Nucleus accumbens (tissue), 56 donors: ENCODE measurements at places on chromosomes 2 and 18.

GRCh38 chr2:217731805-217732204 is 271.0 kb downstream of the TNS1 start:
- no peak for DNase-seq

DNA sequence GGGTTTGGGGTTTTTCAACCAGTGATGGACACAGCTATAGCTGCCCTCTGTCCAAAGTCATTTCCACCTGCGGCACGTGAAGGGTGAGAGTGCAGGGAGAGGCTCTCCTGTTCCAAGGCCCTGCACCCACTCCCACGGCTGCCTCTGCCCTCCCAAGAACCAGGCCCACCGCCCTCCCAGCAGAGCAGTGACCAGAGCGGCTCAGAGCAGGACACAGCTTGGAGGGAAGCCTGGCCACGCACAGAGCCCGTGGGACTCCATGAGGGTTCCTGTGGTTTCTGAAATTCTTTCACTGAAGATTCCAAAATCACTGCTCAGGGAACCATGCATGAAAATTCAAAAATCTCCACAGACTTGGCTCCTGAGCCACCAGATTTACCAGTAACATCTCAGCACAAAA is 67.3 kb upstream of the SALL3 start:
- no peak for DNase-seq

GRCh38 chr18:50749421-50749820 is 70.4 kb downstream of the MRO start:
- DNase-seq, result no peak

DNA sequence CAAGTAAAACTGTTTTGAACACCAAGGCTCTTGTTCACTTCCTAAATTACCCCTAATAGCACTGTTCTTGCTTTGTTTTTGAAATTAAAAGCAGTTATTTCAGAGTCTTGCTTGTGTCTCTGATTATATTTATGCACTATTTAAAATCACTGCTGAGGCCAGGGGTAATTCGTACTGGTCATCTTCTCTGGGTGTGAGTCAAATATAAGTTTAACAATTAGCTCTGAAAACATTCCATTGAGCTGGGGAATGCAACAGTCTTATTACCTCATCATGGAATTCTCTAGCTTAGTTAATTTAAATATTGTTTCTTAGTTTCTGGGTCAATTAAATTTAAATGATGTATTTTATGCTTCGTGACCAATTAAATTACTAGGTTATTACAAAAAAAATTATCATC is 135.0 kb downstream of the MEIS1 start:
- no peak for DNase-seq

- DNase-seq, result no peak
These were observed 79.1 kb upstream of the SEC11C start for GRCh38 chr18:59060551-59060950.

GRCh38 chr18:52451851-52452250 is 111.9 kb downstream of the DCC start:
- no peak for DNase-seq

- no peak for DNase-seq
These were observed 100.1 kb upstream of the RNF152 start for GRCh38 chr18:61992923-61993322.

DNA sequence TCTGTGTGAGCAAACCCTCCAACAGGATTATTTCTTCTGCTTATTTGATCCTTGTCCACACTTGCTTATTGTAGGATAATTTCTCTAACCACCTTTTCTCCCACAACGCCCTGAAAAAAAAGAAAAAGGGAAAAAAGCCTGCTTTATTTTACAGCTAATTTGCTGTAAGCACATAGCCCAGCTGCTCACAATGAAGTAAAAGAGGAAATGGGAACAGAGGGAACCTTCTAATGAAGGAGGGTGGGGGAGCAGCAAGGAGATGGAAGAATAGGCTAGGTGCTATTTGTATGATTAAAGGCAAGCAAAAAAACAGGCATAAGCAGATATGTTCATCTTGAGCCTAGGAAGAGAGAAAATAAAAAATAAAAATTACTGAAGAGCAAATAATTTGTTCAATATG is 331.6 kb downstream of the TXNL1 start:
- no peak for DNase-seq

GRCh38 chr2:54724560-54725342 is 1.3 kb downstream of the EML6 start:
- DNase-seq, result no peak

DNA sequence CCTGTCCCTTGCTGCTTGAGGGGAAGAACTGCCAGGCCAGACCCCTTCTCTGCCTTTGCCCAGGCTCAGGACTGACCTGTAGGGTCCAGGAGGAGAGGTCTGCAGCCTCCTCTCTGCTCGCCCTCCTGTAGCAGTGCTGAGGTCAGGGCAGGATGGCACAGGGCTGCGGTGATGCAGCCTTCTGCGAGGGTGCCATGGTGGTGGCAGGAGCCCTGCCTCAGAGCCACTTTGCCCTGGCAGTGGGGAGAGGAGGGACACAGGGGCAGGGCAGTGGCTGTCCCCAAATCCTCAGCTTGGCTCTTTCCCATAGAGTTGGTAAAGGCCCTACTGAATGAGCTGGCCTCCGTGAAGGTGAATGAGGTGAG is 884 bp downstream of the PROM2 start:
- no peak for DNase-seq

GRCh38 chr18:71252351-71252865 is 963.6 kb downstream of the SOCS6 start:
- DNase-seq, result no peak

- DNase-seq, result no peak
These were observed 32.8 kb downstream of the TTC32 start for GRCh38 chr2:19868701-19869580.
